ENCODE measurements at places on chromosomes 7 and 10.
A peak's percentile ranks its signal among the peaks of the same experiment; 100 is the strongest.

DNA sequence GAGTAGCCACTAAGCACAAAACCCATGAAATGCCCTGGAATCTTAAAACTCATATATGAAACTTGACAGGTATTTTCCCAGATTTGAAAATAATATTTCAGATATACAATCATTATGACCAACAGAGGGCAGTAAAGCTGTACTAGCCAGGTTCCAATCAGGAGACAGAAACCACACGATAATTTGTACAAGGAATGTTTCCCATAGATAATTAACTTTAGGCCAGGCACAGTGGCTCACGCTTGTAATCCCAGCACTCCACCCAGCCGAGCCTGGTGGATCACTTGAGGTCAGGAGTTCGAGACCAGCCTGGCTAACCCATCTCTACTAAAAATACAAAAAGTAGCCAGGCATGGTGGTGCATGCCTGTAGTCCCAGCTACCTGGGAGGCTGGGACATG lies 31.0 kb upstream of the NUB1 start:
- DNase-seq = no peak

- DNase-seq = no peak
These were observed 52.5 kb upstream of the USP6NL start for GRCh38 chr10:11663763-11664555.

- DNase-seq = no peak
These were observed 32.2 kb upstream of the GARS1 start for GRCh38 chr7:30562498-30562897.

- no peak for DNase-seq
These were observed 230.0 kb upstream of the HABP2 start for GRCh38 chr10:113322843-113323242.

GRCh38 chr10:77233466-77233865 lies 404.1 kb downstream of the KCNMA1 start:
- DNase-seq = no peak

- no peak for DNase-seq
These were observed 34.4 kb downstream of the BCAP29 start for GRCh38 chr7:107614425-107614824.

GRCh38 chr7:82675396-82675795 lies 231.8 kb upstream of the CACNA2D1 start:
- DNase-seq = no peak

DNA sequence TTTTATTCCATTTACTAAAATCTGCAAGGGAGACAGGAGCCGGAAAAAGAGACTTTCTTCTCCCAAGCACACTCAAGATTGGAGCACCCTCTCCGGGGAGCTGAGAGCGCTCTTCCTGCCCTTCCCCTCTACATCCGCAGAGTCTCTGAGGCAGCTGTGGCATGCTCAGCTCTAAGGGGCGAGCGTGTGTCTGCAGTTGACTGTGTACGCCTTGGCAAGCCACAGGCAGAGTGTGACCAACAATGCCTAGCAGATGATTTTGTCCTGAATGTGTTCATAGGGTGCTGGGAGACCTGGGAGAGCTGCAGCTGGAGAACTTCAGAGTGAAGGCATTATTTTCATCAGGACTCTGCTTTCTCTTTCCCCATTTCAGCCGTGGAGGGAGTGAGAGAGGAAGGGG lies 20.7 kb downstream of the MTURN start:
- DNase-seq = no peak

DNA sequence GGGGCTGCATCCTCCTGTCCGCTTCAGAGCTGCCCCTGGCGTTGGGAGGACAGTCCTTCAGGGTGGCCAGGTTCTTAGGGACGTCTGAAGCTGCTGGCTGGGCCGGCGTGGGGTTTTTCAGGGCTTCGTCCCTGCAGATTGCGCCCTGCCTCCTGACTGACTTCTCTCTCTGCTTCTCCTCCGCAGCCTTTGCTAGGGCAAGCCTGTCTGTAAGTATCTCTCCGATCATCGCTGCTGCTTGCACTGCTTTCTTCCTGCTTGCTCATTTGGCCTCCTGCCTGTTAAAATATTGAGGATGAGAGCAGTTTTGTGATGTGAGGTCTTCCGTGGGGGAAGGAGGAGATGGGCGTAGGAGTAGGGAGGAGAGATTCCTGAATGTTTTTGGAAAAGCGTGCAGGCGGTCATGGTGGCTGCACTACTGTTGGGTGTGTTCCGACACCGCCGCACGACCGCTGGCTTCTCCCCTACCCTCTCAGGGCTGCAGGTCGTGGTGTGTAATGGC lies 25.3 kb downstream of the PFKFB3 start:
- DNase-seq = no peak

- DNase-seq = no peak
These were observed 13.2 kb downstream of the TLL2 start for GRCh38 chr10:96500519-96500918.

DNA sequence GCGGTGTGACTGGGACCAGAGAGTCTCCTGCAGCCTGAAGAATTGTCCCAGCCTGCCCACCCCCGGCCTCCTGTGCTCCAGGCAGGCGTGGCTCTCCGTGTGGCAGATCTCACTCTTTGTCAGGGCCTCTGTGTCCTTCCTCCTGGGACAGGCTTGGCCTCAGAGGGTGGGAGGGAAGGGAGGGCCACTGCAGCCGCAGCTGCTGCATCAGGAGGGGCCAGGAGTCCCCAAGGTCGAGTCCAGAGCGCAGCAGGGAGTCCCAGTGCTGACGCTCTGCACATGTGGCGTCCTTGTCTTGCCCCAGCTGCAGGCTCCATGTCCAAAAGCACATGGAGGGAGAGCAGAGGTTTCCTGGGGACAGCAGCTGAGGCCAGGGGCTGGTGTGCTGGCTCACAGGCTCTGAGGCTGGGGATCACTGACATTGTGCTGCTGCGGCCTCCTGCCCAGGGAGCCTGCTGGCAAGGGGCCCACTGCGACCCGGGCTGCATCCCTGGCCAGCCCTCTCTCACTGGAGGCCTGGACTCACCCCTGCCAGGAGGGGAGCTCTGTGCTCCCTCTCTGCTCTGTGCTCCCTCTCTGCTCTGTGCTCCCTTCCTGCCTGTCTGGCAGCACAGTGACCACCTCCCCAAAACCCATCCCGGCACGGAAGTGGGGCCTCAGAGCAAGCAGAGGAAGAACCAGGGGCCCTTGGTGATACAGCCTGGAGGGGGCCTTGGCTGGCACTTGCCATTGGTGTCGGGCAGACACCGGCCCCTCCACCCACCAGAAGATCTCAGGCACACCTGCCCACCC lies 114.6 kb upstream of the RET start:
- peak; percentile 5 for DNase-seq

DNA sequence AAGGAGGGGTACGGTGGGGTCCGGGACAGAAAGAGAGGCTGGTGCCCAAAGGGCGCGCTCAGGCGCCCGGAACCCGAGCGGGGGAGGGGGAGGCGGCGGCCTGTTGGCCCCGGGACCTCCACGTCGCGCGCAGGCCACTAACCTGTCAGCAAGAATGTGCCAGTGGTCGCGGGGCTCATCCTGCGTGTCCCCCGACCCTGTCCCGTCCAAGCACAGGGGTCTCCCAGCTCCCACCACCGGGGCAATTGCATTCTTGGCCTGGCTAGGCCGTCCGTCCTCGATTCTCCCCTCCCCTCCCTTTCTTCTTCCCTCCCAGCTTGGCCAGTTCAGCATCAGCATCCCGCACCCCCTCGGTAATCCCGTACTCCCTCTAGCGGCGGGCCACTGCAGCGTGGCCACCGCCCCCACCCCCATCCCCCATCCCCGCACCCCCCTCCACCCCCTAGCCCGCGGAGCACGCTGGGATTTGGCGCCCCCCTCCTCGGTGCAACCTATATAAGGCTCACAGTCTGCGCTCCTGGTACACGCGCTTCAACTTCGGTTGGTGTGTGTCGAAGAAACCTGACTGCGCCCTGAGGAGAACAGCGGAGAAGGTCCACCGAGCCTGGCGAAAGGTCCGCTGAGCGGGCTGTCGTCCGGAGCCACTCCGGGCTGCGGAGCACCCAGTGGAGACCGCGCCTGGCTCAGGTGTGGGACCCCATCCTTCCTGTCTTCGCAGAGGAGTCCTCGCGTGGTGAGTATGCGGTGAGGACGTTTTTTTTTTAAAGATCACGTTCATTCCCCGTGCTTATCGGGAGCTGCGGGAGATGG lies at the start of gene SGCE:
SGCE (minus strand) TSS at position 286 of the 810 bp plus-strand sequence; CDS start at position 251, 35 bp downstream.
- DNase-seq = peak; percentile 77

- DNase-seq = peak; percentile 32
These were observed 225.9 kb downstream of the TRIL start for GRCh38 chr7:28732071-28732869.

DNA sequence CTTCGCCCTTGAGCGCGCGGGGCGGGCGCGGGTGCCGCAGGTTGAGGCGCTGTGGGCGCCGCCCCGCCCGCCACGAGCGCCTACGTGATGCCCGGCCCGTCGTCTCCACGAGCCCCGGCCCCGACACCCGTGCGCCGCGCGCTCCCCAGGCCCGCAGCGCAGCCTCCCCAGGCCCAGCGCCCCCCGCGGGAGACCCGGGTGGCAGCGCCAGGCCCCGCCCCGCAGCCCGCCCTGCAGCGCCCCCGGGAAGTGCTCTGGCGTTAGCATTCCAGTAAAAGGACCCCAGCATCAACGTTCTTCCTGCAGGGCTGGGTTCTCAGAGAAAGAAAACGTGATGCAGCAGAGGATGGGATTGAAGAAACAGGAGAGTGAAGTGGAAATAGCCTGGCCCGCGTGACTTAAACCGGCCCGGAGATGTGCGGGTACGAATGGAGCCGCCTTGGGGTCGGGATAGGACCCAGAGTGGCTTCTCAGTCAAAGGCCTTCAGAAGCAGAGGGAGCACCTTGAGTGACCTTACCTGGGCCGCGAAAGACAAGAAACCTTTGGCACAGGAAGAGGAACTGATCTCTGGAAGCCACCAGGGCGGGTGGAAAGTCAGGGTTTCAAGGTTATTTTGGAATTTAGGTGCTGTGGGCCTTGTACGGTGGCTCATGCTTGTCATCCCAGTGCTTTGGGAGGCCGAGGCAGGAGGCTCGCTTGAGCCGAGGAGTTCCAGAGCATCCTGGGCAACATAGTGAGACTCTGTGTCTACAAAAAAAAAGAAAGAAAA lies 1.8 kb downstream of the PFKP start:
- no peak for DNase-seq

GRCh38 chr10:118531105-118531852 lies 64.2 kb downstream of the PRLHR start:
- no peak for DNase-seq

GRCh38 chr10:104040862-104041789 lies 44.6 kb downstream of the COL17A1 start:
- no peak for DNase-seq

DNA sequence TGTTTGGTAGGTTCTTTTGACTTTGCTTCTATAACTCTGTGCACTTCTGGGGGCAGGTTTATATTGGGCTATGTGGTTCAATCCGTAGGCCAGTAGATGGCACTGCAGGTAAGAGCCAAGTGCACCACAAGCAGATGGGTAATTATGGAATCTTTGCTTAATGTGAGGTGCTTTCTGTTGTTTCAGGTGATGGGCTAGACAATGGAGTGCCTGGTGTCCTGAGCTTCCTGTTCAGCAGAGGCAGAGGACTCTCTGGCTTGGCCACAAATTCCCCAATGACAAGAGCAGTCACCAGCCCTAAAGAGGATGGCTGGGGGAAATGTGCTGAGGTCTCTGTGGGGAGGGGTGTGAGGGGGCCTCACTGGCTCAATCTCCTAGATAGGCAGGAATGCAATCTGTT lies 455.0 kb downstream of the CCSER2 start:
- no peak for DNase-seq

DNA sequence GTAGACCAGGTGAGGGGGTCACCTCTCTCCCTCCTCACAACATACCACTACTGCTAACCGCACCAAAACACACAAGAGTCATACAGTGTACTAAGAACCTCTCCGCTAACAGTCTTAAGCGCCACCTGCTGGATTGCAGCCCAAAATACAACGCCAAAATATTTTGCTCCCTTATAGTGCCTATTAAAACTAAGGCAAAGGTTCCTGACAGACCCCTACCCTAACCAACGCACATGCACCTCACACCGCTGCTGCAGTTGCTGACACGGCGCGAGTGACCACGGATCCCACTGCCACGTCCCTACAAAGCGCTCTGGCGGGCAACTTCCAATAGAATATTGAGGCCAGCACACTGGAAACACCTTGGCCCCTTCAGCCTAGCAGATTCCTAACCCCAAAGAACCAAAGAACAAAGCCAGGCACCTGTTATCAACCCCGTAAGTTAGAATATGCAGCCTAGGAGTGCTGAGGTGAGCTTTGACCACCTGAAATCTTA lies 563.6 kb upstream of the SEMA3D start:
- peak; percentile 26 for DNase-seq

- no peak for DNase-seq
These were observed 167.5 kb downstream of the NRF1 start for GRCh38 chr7:129778770-129779601.

DNA sequence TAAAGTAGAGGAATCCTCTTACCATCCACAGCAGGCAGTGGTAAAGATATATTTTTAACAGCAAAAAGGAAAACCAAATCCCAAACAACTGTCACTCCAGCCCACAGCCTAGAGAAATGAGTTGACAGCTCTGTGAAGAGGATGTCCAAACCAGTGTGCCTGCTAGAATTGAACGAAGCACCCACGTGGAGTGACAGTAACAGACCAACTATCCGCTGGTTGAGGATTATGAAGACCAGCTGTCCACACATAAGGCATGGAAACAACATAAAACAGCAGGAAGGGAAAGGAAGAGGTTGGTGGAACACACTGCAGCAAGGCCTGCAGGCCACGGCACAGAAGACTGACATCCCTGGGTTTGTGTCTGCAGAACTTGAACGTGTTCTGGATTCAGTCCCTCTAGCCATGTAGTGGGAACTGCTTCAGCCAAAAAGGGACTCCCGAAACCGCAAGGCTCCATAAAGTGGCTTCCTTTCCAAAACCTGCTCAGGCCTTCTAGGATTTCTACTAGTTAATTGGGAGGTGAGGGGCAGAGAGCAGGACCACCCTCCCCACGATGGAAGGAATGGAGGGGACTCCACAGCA lies 324.4 kb downstream of the BICC1 start:
- no peak for DNase-seq

DNA sequence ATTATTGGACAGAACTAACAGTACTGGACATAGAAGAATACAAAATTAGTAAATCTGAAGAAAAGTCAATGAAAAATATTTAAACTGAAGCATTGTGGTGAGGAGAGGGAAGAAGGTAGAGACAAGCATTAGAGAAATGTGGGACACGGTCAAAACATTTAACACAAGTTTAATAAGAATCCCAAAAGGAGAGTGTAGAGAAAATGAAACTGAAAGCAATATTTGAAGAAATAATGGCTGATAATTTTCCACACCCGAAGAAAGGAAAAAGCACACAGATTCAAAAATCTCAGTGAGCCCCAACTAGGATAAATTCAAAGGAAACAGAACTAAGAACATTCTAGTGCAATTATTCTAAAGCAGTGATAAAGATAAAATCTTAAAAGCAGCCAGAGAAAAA lies 126.4 kb upstream of the LRRTM3 start:
- DNase-seq = no peak

- no peak for DNase-seq
These were observed 769.3 kb downstream of the KCNMA1 start for GRCh38 chr10:76868098-76868977.

DNA sequence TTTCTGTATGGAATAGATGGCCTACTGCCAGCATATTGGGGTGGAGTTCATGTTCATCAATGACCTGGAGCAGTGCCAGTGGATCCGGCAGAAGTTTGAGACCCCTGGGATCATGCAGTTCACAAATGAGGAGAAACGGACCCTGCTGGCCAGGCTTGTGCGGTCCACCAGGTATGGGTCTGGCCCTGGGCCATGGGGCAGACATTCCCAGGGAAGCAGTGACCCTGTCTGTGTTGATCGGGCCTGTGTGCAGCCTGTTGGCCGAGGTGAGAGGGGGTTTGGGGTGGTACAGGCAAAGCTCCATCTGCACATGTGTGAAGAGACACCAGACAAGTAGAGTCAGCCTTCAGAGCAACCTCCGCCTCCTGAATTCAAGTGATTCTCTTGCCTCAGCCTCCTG lies 67.3 kb downstream of the OGDH start:
- DNase-seq = no peak

All from posterior cingulate gyrus (tissue), 11 donors.